Stimulated activated CD4-positive, alpha-beta T cell treated with anti-CD3 and anti-CD28 coated beads, Interleukin-15, amount 100 ng/mL, for 1 hour (primary cell): ENCODE measurements at places on chromosomes 2 and 18.

- no peak for DNase-seq
Observed at GRCh38 chr2:182412858-182413257, 14.0 kb downstream of the PDE1A start.

- DNase-seq: no peak
Observed at GRCh38 chr2:237177052-237177451, 91.4 kb downstream of the COPS8 start.

DNA sequence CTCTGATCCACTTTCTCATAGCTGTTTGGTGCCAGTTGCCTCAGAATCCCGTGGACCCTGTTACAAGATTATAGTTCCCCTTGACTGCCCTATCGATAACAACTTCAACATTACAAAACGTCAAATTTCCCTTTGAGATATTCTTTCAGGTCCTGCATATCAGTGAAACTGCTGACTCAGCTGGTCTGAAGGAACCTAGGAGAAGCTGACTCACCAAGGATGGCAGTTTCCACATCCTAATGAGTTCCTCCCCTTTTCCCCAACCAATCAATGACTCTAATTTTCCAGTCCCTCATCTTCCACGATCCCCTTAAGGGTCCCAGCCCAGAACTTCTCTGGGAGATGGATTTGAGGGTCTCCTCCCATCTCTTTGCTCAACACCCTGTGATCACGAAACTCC lies 27.6 kb upstream of the GNAL start:
- DNase-seq: no peak

DNA sequence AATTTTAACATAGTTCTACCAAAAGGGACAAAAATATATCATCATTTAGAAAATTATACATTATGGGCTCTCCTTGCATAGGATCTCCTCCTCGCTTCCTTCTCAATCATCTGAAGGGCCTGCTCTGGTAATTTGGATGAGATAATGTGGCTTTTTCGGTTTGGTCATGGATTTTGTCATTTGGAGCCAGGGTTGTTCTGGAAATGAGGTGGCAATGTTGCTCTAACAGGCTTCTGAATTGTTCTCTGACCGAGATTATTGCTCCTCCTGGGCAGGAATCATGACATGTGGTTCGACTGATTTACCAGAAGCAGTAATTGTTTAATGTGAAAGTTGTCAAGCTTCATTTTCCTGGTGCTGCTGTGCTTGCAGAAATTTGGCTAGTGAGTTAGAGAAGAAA lies 194.7 kb upstream of the ERBB4 start:
- no peak for DNase-seq

- no peak for DNase-seq
Observed at GRCh38 chr2:189276277-189276676, 96.7 kb upstream of the COL5A2 start.

- DNase-seq: no peak
Observed at GRCh38 chr18:6521803-6522418, 107.2 kb upstream of the L3MBTL4 start.

- DNase-seq: no peak
Observed at GRCh38 chr2:225814554-225814953, 415.0 kb downstream of the NYAP2 start.

- DNase-seq: no peak
Observed at GRCh38 chr2:25201265-25201664, 32.9 kb upstream of the POMC start.
